Spinal cord (tissue), 10 donors: ENCODE measurements at places on chromosomes 2 and 18.

DNA sequence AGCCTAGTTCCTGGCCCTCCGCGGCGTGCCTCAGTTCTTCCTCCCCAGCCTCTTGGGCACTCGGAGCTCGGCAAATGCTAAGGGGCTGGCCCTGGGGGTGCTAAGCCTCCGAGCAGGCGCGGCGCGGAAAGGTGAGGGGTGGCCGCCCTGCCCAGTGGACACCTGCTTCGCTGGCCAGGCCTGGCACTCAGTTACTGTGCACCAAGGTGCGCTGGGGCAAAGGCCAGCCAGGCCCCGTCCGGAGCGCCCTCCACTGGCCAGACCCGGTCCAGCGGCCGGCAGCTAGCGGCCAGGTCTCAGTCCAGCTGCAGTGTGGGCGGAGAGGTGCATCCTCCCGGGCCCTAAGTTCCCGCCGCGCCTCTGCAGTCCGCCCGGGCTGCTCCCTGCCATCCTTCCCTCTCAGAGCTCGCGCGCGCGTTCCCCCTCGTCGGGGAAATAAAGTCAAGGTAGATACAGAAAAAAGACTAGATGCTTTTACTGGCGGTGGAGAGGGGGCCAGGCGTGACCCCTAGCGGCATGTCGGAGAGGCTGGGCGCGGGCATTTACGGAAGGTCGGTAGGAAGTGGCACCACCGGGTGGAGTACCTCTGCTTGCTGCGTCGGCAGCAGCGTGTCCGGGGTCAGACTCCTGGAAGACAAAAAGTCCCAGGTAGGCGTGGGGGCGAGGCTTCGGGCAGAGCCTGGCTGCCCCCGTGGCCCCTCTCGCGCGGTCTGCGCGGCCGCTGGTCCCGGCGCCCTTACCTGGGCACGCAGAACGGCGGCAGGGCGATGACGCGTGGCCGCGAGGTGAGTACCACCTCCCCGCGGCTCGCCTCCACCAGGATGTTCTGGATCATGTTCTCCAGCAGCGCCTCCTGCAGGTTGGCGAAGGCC, 9.4 kb upstream of the CRYBA2 start:
- no peak for DNase-seq

DNA sequence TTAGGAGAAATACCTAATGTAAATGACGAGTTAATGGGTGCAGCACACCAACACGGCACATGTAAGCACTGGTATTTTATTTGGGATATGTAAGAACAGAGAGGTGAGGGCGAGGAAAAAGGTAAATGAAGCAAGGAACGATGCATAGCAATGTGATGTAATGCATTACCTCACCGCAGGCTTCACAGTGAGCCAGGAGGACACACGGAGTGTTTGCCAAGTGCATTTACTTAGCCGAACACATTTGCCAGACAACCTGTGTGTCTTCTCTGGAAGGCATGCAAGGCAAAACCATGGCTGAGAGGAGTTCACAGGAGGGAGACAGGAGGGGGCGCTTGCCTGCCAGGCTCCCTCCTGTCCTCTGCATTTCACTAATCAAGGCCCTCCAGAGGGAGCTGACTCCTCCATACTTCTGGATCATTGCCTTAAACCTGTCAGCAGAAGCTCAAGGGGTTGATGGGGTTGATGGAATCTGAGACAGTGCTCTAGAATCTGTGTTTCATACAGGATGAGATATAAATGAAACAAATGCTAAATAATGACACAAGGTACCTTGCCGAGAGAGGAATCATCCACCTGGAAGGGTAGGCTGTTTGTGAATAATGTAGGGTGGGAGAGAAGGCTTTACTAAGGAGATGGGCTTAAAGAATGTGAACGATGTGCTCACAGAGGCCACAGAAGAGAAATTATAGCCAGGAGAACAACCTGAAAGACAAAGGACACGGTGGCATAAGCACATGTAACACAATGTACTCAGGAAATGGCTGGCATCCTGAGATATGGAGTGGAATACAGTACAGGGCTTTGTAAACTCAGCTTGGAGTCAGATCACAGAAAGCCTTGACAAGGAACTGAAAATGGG, 9.1 kb upstream of the TPRKB start:
- no peak for DNase-seq

GRCh38 chr2:104250635-104251034, 603.3 kb upstream of the POU3F3 start:
- DNase-seq, result no peak

- no peak for DNase-seq
Observed at GRCh38 chr2:220779931-220780330, 792.2 kb downstream of the EPHA4 start.

DNA sequence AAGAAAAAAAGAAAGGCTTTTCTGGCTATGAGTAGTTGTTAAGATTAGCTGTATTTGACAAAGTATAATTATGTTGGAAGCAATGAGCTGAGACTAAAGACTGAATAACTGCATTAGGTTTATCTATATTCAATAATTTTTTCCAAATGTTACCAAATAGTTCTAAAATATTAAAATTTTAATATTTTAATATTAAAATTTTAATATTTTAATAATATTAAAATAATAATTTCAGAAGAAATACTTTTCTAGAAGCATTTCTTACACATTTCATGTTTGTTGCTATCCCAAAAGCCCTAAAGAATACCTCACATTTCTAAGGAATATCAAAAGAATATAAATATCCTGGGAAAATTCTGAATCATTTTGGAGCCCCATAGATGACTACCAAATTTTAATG, 74.7 kb downstream of the LRP2 start:
- no peak for DNase-seq

GRCh38 chr2:221109552-221109951, 462.6 kb downstream of the EPHA4 start:
- no peak for DNase-seq

DNA sequence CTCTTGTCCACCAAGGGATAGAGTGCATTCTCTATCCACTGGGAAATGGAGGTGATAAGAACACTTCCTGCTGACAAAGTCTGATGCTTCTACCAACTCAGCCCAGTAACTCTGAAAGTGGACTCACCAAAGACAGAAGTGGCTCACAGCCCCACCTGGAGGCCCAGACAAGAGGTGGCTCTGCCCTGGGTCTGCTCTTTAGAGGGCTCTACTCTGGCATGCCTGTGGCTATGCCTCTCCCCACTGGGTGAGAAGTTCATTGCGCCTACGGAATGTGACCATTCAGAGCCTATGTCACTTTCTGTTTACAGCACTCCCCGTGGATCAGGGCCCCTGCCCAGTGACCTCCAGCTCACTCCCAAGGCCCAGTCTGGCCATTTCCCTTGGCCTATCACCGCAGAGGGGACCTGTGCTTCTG, 13.5 kb upstream of the XDH start:
- no peak for DNase-seq

DNA sequence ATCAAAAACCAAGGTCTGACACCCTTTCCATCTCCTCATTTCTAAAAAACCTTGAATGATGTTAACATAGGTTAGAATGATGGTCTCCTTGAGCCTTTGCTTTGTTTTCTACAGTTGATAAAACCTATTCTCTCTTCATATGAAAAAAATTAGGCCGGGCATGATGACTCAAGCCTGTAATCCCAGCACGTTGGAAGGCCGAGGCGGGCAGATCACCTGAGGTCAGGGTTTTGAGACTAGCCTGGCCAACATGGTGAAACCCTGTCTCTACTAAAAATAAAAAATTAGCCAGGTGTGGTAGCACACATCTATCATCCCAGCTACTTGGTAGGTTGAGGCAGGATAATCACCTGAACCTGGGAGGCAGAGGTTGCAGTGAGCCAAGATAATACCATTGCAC, 49.4 kb downstream of the CCDC88A start:
- DNase-seq, result no peak

DNA sequence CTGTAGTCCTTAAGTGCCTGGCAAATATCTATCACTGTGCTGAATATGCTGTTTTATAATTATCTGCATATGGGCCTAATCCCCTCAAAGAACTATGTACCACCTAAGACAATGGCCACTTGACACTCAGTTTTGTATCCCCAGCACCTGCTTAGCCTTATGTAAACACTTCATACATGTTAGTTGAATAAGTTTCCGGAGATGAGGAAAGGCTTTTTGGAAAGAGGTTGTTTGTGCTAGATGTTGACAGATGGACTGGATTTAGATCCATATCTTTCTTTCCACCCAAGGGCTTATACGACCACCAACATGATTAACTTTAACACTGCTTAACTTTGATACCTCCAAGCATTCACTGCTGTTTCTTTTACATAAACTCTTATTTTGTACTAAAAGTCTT, 63.3 kb downstream of the FAM228A start:
- no peak for DNase-seq

GRCh38 chr2:85071096-85071495, 62.1 kb upstream of the TCF7L1 start:
- no peak for DNase-seq

GRCh38 chr2:235001237-235002133, 49.7 kb downstream of the SH3BP4 start:
- no peak for DNase-seq

- DNase-seq, result no peak
Observed at GRCh38 chr2:3423492-3424170, 44.1 kb downstream of the TRAPPC12 start.

DNA sequence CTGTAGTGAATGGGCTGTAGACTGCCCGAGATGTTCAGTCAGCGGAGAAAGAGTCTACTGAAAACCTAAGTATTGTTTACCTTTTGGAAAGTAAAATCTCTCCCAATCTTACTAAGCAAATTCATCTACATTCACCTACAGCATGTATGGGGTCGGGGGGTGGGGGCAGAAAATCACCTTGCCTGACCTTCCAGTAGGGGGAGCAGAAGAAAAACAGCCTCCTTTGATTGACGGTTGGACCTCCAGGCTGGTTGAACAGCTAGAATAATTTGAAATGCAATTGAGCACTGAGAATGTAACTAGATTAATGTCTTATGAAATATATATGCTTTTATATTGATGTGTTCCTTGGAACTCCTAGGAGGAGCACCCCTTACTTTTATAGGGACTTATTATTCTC, 10.0 kb downstream of the LRATD1 start:
- no peak for DNase-seq

DNA sequence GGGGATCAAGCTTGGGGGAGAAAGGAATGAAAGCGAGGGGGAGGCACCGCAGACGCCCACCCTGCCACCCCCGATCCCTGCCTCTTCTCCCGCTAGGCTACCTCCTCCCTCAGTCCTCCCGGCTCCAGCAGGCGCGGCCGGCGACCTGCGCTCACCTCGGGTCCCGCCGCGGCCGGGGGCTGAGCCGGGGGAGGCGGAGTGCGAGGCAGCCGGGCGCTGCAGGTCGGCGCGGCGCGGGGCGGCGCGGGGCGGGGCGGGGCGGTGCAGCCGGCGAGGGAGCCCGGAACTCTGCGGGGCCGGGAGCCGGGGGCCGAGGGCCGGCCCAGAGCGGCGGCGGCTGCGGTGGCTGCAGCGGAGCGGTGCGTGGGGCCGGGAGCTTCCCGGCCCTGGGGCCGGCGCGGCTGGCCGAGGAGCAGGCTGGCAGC, 477 bp downstream of the ACVR1 start:
- DNase-seq, result no peak

DNA sequence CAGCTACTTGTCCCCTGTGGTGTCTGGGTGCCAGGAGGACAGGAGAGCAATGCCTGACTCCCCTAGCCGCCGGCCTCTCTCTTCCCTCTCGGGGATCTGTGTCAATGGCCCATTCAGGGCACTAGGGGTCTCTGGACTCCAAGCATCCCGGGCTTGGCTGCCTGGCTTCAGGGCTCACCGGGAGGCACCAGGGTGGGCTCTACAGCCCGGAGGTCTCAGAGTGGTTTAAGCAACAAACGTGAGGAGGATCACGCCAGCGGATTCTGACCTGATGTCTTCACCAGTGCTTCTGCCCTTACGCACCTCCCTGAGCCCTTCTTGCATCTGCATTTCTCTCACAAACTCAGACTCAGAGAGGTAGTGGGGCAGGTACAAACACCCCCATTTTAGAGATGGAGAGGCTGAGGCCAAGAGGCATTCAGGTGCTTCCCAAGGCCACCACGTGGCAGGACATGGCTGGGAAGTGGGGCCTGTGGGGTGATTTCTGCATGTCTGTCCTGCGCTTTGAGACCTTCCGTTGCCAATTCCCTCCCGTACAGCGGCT, 243.0 kb downstream of the CELF4 start:
- DNase-seq, result peak; percentile 80

DNA sequence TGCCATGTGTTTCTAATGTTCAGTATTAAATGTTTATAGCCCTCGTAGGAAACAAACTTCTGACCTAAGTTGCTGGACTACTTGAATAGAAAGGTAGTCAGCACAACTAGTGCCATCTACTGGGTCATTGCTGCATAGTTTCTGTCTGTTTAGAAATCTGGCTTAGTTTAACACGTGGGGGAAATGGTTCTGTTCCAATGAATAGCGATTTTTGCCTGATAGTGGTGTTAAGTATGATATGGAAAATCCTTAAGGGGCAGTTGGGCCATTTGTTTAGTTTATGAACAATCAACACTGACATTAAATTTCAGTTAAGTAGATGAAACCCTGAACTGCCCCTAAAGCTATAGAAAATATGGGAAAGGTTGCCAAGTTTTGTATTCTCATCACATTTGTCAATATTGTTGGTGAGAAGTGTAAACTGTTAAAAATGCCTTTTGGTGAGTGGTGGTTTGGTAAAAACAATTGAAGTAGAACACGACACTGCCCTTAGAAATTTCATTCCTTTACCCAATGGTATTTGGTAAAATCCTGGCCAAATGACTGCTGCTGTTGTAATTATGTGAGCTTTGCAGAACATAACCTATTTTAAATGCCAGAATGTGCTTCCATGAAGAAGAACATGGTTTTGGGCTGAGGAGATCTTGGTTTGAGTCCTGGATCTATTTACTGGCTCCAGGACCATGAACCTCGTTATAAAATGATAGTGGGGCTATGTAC, 13.2 kb downstream of the NABP1 start:
- no peak for DNase-seq

DNA sequence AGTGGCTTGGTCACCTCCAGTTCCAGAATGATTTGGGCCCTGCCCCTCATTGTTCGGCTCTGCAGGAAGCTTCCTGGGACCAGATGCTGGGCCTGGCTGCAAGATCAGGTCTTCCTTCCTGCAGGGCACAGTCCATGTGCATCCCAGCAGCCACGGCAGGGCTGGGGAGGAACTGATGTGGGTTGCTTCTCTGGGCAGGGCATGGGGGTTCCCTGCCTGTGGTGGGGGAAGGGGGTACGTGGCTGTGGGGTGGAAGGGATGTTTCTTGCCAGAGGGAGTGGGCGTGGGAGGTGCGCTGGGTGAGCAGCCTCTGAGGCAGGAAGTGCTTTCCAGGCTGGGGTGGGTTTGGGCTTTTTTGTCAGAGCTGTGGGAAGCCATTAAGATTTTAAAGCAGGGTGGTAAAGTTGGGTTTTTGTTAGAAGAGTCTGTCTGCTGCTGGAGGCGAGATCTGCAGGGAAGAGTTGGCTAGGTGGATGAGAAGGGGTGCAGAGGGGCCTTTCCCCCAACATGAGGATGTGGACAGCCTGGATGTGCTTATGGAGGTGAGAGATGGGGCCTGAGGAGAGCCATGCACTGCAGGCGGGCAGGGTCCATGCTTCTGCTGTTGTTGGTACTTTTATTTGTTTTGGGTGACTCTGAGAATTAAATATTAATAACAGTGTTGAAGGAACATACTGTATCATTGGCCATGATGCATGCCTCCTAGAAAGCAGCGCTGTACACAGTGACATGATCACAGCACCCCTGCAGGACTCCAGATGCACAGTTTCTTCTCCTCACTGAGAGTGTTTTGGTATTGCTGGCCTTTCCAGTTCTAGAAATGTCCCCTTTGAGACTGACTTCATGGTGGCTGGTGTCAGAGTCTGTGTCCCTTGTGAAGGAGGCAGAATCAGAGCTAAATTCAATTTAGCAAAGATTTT, 45.3 kb downstream of the DGKD start:
- no peak for DNase-seq
